ENCODE measurements at places on chromosomes 5 and 9. TPM values are rescaled to one million over a fixed set of nuclear protein-coding genes. Genes with fewer than 3 reads are reported as not detected.

The SEMA4D gene
- 1.6 TPM for total RNA-seq

The AJM1 gene
- total RNA-seq = 1.3 TPM

The PRELID1 gene
- total RNA-seq = 122 TPM

The LRRC19 gene
- not detected for total RNA-seq

The GFPT2 gene
- total RNA-seq = 28.9 TPM

The F2RL1 gene
- total RNA-seq = 26.3 TPM

The LCP2 gene
- total RNA-seq = not detected

The TMEM174 gene
- total RNA-seq = not detected

The PALM2AKAP2 gene
- 24.5 TPM for total RNA-seq

The MLANA gene
- not detected for total RNA-seq

GRCh38 chr9:89476546-89476945 is 21.4 kb downstream of the SEMA4D start:
- no peak for DNase-seq

DNA sequence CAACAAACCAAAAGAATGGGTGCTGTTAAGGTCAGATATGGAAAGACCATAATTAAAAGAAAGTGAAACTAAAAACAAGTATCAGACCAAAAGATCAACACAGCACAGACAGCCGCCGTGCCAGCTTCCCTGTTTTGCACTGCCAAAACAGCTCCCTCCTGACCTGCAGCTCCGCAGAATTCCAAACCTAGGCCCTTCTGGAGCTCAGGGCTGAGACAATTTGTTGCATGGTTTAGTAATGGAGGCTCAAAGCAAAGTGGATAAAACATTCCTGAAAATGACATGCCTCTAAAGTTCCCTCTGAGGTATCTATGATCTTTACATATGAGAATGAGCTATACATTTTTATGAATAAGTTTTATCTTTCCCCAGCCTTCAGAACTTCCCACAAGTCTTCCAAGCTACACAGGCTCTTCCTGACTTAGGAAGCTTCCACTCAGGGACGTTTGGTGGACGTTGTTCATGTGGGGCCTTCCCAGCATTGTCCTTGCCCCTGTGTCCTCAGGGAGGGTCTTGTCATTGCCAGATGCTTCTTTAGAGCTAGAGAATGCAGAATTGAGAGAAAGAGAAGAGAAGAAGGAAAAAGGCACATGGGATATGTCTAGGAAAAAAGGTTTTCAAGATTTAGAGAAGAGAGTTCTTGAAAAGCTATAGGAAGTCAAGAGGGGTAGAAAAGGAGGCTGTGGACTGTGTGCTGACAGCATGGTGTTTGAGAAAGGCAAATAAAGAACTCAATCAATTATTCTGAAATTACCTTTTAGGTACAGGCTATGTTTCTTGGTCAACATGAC is 28.4 kb upstream of the SSBP2 start:
- DNase-seq = peak; percentile 59

GRCh38 chr9:27386571-27387091 is 89.7 kb upstream of the EQTN start:
- no peak for DNase-seq

- peak; percentile 96 for DNase-seq
These were observed 23.2 kb upstream of the LRRC14B start for GRCh38 chr5:167982-168660.

GRCh38 chr5:138508958-138509357 is 34.1 kb downstream of the ETF1 start:
- DNase-seq = peak; percentile 17

DNA sequence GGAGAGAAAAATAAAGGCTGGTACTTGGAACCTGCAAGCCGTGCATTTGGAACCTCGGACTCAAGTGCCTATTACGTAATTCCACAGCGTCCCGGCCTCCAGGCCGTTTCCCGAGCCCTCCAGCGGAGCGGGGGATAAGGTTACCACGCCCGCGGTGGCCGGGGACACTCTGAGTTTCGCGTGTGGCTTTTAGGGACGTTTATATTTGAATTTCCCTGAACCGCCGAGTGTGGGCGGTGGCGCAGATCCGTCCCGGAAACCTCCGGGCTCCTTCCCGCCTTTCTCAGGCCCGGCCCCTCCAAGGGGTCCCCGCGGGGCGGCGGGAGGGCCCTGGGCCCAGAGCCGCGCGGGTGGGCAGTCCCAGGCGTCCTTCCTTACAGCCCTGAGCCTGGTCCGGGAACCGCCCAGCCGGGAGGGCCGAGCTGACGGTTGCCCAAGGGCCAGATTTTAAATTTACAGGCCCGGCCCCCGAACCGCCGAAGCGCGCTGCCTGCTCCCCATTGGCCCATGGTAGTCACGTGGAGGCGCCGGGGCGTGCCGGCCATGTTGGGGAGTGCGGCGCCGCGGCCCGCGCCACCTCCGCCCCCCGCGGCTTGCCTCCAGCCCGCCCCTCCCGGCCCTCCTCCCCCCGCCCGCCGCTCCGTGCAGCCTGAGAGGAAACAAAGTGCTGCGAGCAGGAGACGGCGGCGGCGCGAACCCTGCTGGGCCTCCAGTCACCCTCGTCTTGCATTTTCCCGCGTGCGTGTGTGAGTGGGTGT is at the start of gene LMNB1:
Gene LMNB1, plus strand, starts transcription at position 638 of the 758 bp plus-strand sequence. CDS start 373 bp downstream, outside the sequence.
- peak; percentile 97 for DNase-seq

GRCh38 chr9:20557890-20558565 is 64.3 kb downstream of the MLLT3 start:
- no peak for DNase-seq

GRCh38 chr9:18689921-18690320 is 216.0 kb downstream of the ADAMTSL1 start:
- no peak for DNase-seq
